Activated gamma-delta T cell treated with Interleukin-2 at 50 U/mL for 16 hours (primary cell): ENCODE measurements at places on chromosomes 16 and 17.

- DNase-seq = no peak
These were observed 10.5 kb downstream of the GAA start for GRCh38 chr17:80111702-80112470.

- no peak for DNase-seq
These were observed 38.0 kb downstream of the ARHGAP17 start for GRCh38 chr16:24976971-24977677.

DNA sequence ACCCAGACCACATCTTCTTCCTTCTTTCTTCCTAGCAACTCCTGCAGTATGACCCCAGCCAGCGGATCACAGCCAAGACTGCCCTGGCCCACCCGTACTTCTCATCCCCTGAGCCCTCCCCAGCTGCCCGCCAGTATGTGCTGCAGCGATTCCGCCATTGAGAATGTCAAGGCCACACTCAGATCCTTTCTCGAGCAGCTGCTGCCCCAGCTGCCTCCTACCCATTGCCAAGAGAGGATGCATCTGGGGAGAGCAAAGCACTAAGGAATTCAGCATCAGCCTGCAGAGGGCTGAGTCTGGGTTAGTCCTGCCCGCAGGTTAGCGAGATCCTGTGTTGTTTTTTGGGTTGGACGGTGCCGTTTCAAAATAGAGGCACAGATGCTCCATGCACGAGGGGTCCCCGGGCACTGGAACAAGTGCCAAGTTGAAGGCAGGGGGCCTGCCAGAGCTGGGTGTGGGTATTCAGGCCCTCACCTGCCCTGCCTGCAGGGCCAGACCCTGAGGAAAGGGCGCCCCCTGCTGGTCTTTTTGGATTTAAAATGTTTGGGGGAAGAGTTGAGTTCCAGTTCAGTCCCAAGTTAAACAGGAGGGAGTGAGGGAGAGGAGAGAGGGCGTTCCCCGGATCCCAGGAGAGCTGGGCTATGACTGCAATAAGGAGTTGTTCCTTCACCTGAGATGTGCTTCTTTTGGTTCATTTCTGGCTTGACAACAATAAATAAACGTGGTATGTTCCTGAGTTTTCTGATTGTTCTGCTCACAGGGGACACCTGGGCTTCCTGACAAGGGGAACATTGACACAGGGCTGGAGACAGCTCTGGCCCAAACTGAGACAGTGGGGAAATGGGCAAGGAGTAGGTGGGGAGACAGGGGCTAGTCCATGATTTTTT lies 4.9 kb downstream of the CDK3 start:
- DNase-seq = peak; percentile 84

DNA sequence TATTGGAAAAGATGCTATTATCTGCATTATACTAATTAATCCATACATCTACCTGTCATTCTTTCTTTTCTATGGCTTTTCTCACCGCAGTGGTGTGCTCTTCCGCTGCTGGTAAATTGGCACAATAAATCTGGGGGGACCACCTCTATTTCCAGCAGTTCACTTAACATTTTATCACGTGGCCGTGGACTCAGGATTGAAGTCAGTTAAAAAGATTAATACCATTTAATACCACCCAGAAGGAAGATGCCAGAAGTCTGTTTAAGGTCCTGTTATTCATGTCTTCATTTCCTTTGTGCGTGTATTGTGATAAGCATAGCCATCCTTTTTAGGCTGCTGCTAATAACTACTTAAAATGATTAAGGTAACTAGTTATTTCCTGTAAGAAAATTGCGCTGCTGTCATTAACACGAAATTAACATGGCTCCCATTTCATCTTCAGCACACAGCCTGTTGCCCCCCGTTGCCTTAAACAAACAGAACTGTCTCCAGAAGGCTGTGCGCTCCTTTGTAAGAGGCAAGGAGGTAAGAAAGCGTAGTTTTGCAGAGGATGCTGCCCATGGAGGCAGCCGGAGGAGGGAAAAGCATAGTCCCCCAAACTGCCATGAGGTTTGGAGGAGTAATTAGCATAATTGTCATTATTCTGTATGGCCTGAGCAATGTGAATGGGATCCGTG lies 414.4 kb downstream of the UTP18 start:
- no peak for DNase-seq

- no peak for DNase-seq
These were observed 21.9 kb downstream of the CNGB1 start for GRCh38 chr16:57949013-57949412.

- DNase-seq = no peak
These were observed 3.3 kb upstream of the SLC16A3 start for GRCh38 chr17:82225368-82226029.
